Left renal cortex interstitium (tissue), 4 donors: ENCODE measurements at places on chromosomes 2 and 18. TPM values are rescaled to one million over a fixed set of nuclear protein-coding genes. Genes with fewer than 3 reads are reported as not detected.

IL1R2 gene
- 0.27 TPM for polyA plus RNA-seq

PDE1A gene
- 24.5 TPM for polyA plus RNA-seq

SATB2 gene
- 13.5 TPM for polyA plus RNA-seq

SCYGR4 gene
- polyA plus RNA-seq: not detected

GRCh38 chr2:43424262-43425207 is 171.3 kb downstream of the THADA start:
- no peak for DNase-seq

DNA sequence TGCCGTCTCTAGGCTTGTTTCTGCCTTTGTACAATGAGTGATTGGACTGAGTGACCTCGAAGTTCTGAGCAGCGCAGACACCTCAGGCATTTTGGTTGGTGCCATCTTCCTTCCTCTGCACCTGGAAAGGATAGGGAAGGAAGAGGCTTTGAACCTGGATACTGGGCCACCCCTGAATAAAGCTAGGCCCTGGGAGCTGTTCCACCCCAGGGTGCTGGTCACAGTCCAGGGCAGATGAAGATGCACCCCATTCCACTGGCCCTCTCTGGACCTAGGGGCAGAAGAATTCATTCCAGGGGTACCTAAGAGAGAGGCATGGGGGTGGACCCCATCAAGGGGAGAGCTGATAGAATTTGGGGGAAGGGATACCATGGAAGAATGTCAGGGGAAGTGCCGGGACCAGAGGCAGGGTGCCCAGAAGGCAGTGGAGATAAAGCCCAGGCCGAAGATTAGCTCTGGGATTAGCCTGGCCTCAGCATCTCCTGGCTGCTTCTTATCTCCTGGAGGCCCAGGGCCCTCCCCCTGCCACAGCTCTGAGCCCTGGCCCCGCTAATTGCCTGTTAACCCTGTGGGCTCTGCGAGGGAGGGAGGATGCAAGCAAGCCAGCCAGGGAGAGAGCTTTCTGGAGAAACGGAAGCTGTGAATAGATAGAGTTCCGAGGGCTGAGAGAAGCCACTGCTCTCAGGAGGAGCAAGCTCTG is 11.4 kb downstream of the ASIC4 start:
- DNase-seq: no peak
